ENCODE measurements at places on chromosomes 13 and 19.

- DNase-seq: no peak
- H3K27ac ChIP-seq: no peak overlapping the region
- no peaks in the 10 kb centered on the region for H3K27me3 ChIP-seq
- no peaks in the 10 kb centered on the region for H3K36me3 ChIP-seq
- H3K4me3 ChIP-seq: no peak overlapping the region
- H3K4me1 ChIP-seq: no peaks in the 10 kb centered on the region
Measured at GRCh38 chr13:37306778-37307544, 201.5 kb upstream of the CSNK1A1L start.

GRCh38 chr19:16027528-16027927 lies 48.8 kb upstream of the TPM4 start:
- H3K27ac ChIP-seq: no peak overlapping the region
- no peak for DNase-seq
- no peak overlapping the region for H3K4me3 ChIP-seq

GRCh38 chr13:77138813-77139212 lies 111.9 kb upstream of the FBXL3 start:
- no peaks in the 10 kb centered on the region for H3K4me1 ChIP-seq
- H3K36me3 ChIP-seq: peaks cover 71% of the 10 kb centered on the region
- no peaks in the 10 kb centered on the region for H3K27me3 ChIP-seq
- DNase-seq: no peak

DNA sequence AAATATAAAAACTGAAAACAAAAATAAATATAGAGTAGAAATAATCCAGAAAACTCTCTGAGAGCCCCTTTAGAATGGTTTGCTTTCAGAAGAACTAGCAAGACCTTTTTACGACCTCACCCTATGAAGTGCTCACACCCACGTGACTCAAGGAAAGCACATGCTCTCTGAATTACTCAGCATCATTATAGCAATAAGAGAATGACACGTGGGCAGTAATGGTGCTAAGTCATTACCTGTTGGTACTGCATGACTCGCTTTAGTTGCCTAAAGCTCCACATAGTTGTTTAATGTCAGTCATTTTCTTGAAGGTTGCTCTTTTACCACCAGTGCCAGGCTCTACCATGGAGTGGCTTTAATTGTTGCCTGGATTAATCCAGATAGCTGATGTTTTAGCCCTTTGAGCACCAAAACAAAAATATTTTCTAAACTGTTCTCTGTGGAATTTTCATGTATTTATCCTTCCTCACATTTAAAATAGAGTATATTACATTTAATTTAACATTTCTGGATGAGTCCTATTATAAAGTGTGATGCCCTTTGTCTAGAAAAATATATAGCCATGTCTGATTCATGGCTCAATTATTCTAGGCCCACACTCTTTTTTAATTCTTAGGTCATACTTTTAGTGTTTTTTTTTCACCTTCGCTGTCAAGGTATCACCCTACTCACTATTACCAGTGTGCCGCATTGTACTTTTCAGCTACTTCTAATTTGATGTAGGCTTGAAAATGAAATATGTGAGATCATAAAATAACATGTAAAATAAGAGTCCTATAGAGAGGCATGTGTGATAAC lies 56.8 kb downstream of the THSD1 start:
- no peaks in the 10 kb centered on the region for H3K36me3 ChIP-seq
- H3K27me3 ChIP-seq: peaks cover 3% of the 10 kb centered on the region
- H3K4me1 ChIP-seq: no peaks in the 10 kb centered on the region
- no peak overlapping the region for H3K27ac ChIP-seq
- H3K4me3 ChIP-seq: no peak overlapping the region

- no peak for DNase-seq
- no peaks in the 10 kb centered on the region for H3K27me3 ChIP-seq
- H3K4me3 ChIP-seq: no peak overlapping the region
- H3K36me3 ChIP-seq: peaks cover 6% of the 10 kb centered on the region
- H3K4me1 ChIP-seq: no peaks in the 10 kb centered on the region
- no peak overlapping the region for H3K27ac ChIP-seq
Measured at GRCh38 chr19:19083413-19084178, 19.8 kb downstream of the SLC25A42 start.

- no peak for DNase-seq
- H3K27me3 ChIP-seq: no peaks in the 10 kb centered on the region
Measured at GRCh38 chr19:5074407-5074806, 105.5 kb downstream of the KDM4B start.

DNA sequence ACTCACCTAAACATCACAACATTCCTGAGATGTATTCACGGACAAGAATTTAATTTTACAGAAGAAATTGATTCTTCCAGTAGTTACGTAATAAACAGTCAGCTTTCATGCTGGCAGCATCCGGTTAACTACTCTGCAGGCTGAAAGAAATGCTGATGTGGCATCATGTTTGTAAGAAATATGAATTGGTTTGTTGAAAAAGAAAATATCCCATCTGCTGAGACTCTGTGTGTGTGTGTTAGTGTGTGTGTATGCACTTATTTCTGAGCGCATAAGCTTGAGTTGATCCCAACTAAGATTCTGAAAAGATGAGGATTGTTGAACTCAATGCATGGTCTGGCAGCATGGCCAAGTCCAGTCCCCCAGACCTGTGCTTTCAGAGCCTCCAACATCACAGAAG lies 74.3 kb upstream of the FAM216B start:
- H3K4me1 ChIP-seq: no peaks in the 10 kb centered on the region
- H3K36me3 ChIP-seq: no peaks in the 10 kb centered on the region
- no peak for DNase-seq
- H3K27me3 ChIP-seq: no peaks in the 10 kb centered on the region

DNA sequence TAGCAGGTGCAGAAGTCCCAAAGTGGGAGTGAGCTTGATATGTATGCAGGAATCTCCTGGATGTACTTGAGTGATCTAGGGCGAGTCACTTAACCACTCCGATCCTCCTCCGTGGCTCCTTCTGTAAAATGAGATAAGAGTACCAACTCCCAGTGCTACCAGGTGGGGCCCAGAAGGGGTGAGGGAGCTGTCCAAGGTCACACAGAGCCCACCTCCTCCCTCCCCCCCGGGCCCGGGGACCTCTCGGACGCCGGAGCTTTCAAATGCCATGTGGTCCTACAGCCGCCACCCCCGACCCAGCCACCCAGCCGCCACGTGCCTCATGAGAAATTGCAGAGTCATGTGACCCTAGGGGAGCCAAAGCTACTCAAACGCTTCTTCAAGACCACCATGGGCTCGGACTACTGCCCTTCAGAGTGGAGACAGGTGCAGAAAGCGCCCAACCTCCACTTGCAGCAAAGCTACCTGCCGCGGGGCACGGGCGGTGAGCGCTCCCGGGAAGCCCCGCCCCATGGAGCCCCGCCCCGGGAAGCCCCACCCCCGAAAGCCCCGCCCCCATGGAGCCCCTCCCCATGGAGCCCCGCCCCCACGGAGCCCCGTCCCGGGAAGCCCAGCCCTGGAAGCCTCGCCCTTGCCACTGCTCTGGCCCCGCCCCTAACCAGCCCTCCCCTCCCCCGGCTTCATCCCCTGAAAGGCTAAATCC lies 10.1 kb upstream of the ZNF358 start:
- no peak overlapping the region for H3K4me3 ChIP-seq
- H3K27ac ChIP-seq: no peak overlapping the region
- DNase-seq: no peak
- no peaks in the 10 kb centered on the region for H3K36me3 ChIP-seq
- peaks cover 80% of the 10 kb centered on the region for H3K27me3 ChIP-seq

DNA sequence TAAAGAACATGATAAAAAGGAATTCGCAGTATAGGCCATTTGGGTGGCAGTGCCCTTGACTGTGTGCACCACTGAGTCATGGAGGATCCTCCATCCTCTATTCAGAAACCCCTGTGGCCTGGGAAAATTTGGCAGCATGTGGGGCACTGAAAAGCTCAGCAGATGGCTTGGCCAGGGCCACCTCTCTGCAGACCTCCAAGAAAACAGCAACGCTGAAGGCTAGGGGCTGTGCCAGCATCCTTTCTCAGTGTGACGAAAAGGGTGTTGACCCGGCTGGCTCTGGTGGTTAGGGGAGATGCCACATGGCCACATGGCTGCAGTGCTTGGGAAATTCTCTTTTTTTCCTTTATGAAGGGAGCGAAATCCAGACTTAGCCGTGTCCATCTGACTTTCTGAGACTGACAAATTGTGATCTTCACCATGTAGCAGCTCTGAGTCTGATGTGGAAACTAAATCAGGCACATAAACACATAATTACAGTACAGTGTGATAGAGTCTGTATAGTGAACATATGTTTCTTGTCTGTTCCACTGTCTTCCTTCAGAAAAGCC lies 178.0 kb downstream of the KCTD12 start:
- DNase-seq: no peak
- no peak overlapping the region for H3K27ac ChIP-seq
- H3K27me3 ChIP-seq: no peaks in the 10 kb centered on the region
- H3K4me3 ChIP-seq: no peak overlapping the region

GRCh38 chr13:67792151-67792676 lies 562.1 kb upstream of the PCDH9 start:
- no peaks in the 10 kb centered on the region for H3K4me1 ChIP-seq
- H3K4me3 ChIP-seq: no peak overlapping the region
- no peaks in the 10 kb centered on the region for H3K36me3 ChIP-seq
- DNase-seq: no peak
- H3K27me3 ChIP-seq: no peaks in the 10 kb centered on the region
- H3K27ac ChIP-seq: no peak overlapping the region

GRCh38 chr13:111165241-111166010 lies 50.3 kb downstream of the ARHGEF7 start:
- no peak overlapping the region for H3K4me3 ChIP-seq
- peaks cover 12% of the 10 kb centered on the region for H3K36me3 ChIP-seq
- no peak overlapping the region for H3K27ac ChIP-seq

DNA sequence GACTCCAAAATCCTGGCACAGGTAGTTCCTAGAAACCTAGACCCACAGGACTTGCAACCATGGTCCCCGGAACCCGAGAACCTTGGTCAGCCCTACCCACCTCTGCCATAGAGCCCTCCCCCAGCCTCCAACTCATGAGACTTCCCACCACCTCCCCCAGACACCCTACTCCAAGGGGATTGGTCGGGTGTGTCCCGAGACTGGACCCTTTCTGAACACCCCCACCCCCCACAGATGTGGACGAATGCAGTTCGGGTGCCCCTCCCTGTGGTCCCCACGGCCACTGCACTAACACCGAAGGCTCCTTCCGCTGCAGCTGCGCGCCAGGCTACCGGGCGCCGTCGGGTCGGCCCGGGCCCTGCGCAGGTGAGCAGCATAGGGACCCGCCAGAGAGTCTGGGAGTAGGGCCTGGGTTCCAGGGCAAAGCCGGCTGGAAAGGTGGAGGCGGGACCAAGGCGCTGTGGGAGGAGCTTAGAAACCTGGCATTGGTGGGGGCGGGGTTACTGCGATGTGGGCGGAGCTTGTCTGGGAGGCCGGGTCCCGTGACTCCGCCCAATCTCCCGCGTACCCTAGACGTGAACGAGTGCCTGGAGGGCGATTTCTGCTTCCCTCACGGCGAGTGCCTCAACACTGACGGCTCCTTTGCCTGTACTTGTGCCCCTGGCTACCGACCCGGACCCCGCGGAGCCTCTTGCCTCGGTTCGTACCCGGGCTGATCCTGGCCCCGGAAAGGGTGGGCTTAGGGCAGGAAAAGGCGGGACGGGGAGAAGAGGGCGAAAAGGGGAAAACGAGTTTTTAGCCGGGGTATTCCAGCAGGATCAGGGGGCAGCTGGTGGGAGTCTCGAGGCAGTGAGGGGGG lies 11.9 kb downstream of the LTBP4 start:
- no peaks in the 10 kb centered on the region for H3K36me3 ChIP-seq
- H3K27me3 ChIP-seq: no peaks in the 10 kb centered on the region
- H3K4me1 ChIP-seq: peaks cover 72% of the 10 kb centered on the region
- DNase-seq: peak; percentile 55
- H3K4me3 ChIP-seq: peak overlapping the region; percentile 83

GRCh38 chr13:86581706-86582105 lies 782.5 kb upstream of the SLITRK6 start:
- DNase-seq: no peak
- no peaks in the 10 kb centered on the region for H3K36me3 ChIP-seq
- H3K27ac ChIP-seq: no peak overlapping the region

- no peaks in the 10 kb centered on the region for H3K36me3 ChIP-seq
- no peaks in the 10 kb centered on the region for H3K27me3 ChIP-seq
- no peak overlapping the region for H3K27ac ChIP-seq
Measured at GRCh38 chr13:59166174-59166573, 997.6 kb downstream of the DIAPH3 start.

DNA sequence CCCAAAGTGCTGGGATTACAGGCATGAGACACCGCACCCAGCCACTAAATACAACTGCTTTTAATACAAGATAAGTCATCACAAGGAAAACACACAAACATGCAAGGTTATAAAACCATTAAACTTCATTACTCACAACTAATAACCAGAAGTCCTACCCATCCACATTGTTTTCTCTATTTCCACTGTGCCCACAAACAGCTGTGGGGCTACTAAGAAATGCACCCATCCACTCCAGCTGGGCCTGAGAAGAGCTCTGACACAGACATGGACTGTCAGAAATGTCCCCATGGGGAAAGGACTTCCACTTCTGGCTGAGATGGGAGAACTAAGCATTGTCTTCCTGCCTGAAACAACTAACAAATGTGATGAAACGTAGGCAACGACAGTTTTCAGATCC lies 17.2 kb downstream of the SAFB2 start:
- H3K36me3 ChIP-seq: peaks cover 21% of the 10 kb centered on the region
- peaks cover 7% of the 10 kb centered on the region for H3K4me1 ChIP-seq
- no peaks in the 10 kb centered on the region for H3K27me3 ChIP-seq
- no peak for DNase-seq
- H3K4me3 ChIP-seq: no peak overlapping the region
- no peak overlapping the region for H3K27ac ChIP-seq

- peaks cover 12% of the 10 kb centered on the region for H3K36me3 ChIP-seq
- H3K4me1 ChIP-seq: no peaks in the 10 kb centered on the region
- H3K27ac ChIP-seq: no peak overlapping the region
- no peaks in the 10 kb centered on the region for H3K27me3 ChIP-seq
- no peak overlapping the region for H3K4me3 ChIP-seq
Measured at GRCh38 chr19:5068233-5069072, 99.5 kb downstream of the KDM4B start.

DNA sequence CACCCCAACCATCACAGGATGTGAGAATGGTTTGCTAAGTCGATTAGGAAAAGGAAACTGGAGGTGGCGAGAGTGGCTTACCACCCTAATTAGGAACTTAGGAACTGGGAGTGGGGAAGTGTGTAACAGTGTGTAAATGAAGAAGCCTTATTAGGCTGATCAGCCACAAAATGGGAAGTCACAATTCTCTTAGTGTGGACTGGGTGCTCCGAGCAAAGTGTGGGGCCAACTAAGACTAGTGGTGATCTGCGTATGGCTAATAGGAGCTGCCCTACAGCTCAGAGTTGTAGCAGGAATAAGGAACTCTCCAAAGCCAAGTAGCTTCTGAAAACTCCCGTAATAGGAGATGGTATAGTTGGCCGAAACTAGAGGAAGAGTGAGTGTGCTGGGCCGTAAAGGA lies 7.6 kb downstream of the SIGLEC11 start:
- no peaks in the 10 kb centered on the region for H3K4me1 ChIP-seq
- DNase-seq: no peak
- no peak overlapping the region for H3K27ac ChIP-seq
- H3K36me3 ChIP-seq: no peaks in the 10 kb centered on the region
- no peak overlapping the region for H3K4me3 ChIP-seq
- no peaks in the 10 kb centered on the region for H3K27me3 ChIP-seq

GRCh38 chr13:44075113-44075512 lies 195.4 kb downstream of the LACC1 start:
- no peaks in the 10 kb centered on the region for H3K4me1 ChIP-seq
- no peak overlapping the region for H3K27ac ChIP-seq
- no peak for DNase-seq
- H3K27me3 ChIP-seq: no peaks in the 10 kb centered on the region
